ENCODE measurements at places on chromosomes 7 and 10.

- DNase-seq, result no peak
Observed at GRCh38 chr10:32132357-32132946, 76.2 kb upstream of the KIF5B start.

DNA sequence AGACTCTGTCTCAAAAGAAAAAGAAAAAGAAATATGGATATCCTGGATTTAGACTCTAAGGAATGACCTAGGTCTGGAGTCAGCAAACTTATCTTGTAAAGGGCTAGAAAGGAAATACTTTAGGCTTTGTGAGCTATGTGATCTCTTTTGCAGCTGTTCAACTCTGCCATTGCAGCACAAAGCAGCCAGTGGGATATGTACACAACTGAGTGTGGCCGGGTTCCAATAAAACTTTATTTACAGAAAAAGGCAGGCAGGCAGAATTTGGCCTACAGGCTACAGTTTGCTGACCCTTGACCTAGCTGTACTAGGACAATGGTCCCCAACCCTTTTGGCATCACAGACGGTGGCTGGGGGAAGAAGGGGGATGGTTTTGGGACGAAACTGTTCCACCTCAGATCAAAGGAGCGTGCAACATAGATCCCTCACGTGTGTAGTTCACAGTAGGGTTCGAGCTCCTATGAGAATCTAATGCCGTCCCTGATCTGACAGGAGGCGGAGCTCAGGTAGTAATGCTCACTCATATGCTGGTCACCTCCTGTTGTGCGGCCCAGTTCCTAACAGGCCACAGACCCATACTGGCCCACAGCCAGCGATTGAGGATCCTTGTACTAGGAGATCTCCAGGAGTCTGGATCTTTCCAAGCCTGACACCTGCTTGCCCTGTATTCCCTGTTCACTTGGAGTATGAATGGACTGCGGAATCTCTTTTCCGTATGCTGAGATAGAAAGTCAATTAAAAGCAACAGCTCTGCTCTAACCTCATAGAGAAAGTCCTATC lies 63.0 kb downstream of the CUL1 start:
- no peak for DNase-seq

DNA sequence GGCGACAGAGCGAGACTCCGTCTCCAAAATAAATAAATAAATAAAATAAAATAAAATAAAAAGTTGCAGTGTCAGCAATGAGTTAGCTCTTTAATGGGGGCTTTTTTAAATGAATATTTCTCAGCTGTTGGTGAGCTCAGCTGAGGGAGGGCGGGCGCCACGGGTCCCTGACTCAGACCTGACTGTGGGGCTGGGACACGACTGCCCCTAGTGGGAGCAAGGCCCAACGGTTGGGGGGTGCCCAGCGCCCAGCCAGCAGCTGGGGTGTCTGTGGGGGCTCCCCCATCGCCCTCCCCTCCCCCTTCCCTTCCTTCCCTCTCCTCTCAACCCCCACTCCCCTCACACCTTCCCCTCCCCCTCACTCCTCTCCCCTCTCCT lies 46.6 kb downstream of the PWWP2B start:
- DNase-seq, result peak; percentile 83

- no peak for DNase-seq
Observed at GRCh38 chr10:89470628-89471027, 56.3 kb downstream of the IFIT5 start.

- DNase-seq, result no peak
Observed at GRCh38 chr7:34160261-34160752, 255.0 kb downstream of the BMPER start.

- peak; percentile 80 for DNase-seq
Observed at GRCh38 chr10:22927661-22928403, at the start of gene ARMC3. Gene ARMC3 (plus strand): TSS chr10:22928053. CDS start chr10:22931997, 3,944 bp downstream.
